Left kidney (tissue), 8 donors: ENCODE measurements at places on chromosomes 2 and 18. TPM values are rescaled to one million over a fixed set of nuclear protein-coding genes. Genes with fewer than 3 reads are reported as not detected.

Gene OSR1
- 6.0 TPM for polyA plus RNA-seq

DNA sequence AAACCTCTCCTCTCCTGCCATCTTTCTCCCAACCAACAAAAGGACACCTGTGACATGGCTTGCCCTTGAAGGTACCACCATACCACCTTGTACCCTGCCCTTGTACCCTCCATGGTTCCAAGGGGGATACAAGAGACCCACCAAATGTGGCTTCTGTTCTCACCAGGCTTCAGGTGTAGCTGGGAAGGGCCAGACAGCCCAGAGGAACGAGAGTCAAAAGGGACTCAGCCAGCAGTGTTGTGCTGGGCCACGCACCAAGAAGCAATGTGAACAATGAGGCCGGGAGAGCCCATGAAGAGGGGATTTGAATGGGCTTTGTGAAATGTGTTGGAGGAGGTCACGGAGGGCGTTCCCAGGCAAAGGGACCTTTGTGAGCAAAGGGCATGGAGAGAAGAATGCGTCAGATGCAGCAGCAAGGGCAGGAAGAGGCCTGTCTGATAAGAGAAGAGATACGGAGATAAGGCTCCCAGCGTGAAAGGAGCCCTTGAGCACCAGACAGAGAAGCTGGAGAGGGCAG, 48.6 kb downstream of the PLB1 start:
- no peak for DNase-seq

- DNase-seq = no peak
Measured at GRCh38 chr2:199869227-199869541, 18.2 kb upstream of the FTCDNL1 start.

Gene UNC80
- 2.2 TPM for polyA plus RNA-seq

DNA sequence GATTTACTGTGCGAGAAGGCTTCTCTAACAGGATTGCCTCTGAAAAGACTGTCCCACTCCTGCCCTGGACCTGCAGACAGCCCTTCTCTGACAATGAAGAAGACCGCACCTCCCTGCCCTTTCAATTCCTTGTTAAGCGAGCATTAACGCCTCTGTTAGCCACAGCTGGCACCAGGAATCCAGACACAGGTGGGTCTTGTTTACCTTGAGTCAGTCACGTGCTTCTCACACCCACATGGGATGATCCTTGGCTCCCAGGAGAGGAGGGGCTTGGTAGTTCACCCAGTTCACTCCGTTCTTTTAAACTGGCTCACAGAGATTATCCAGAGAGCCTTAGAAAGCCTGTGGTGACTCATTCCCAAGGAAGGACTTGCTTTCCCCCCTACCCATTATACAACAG, 410.5 kb upstream of the MEIS1 start:
- no peak for DNase-seq

DNA sequence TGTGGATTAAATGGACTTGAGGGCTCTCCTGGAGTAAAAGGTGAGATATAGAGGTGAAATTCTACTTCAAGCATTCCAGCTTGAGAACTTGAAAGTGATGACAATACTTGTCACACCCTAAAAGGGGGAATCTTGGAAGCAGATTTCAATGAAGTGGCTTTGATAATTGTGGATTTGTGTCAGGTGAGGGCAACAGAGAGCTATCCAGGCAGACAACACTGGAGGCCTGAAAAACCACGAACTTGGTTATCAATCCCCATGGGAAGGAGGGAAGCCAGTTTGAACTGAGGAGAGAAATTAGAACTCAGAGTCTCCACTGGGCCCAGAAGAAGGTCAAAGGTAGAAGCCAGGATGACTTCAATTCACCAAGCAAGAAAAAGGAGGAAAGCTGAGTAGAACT, 263.9 kb downstream of the FIGN start:
- DNase-seq = no peak

Gene TRIM54
- 6.7 TPM for polyA plus RNA-seq

DNA sequence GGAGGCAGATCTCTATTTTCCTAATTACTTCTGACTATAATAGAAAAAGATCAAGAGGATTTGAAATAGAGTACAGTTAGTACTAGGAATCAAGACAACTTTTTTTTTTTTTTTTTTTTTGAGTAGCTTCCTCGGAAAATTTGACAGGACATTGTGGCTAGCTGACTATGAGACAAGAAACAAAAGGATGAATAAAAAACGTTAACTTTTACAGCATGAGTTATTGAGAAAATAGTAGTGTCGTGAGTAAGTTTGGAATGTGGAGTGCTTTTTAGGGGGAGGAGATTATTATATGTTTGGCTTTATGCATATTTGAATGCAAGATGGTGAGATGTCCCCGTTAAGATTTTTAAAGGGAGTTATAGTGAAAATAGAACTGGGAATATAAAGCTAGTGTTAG, 27.7 kb upstream of the CPS1 start:
- no peak for DNase-seq
